Stimulated activated CD4-positive, alpha-beta T cell treated with anti-CD3 and anti-CD28 coated beads, Interleukin-1b, Interleukin-23, amount 100 ng/mL, for 1 hour (primary cell): ENCODE measurements at places on chromosomes 6 and 20.

- no peak for DNase-seq
Observed at GRCh38 chr6:49806145-49806544, 19.1 kb upstream of the PGK2 start.

GRCh38 chr20:59788811-59789397, 144.5 kb downstream of the SYCP2 start:
- DNase-seq, result no peak

GRCh38 chr20:2602046-2602735, 50.2 kb upstream of the NOP56 start:
- no peak for DNase-seq

GRCh38 chr6:52167267-52167666, 18.9 kb upstream of the IL17A start:
- DNase-seq, result no peak

GRCh38 chr6:81382852-81383251, 369.6 kb downstream of the TENT5A start:
- DNase-seq, result no peak

DNA sequence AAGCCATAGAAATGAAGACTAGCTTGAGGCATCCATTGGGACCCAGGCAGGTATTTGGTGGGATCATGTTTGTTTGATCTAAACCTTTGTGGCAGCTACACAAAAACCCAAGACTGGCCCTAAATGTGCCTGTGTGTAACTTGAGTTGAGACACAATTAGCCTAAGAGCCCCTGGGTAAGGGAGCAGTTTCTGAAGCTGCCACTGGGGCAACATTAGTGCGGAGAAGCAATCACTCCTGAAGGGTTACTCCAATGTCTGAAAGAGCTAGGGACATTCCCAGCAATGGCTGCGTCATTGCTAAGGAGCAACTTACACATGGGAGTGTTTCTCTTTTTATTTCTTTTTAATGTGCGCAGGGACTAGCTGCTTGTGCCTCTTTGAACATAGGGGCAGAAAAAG, 67.9 kb upstream of the EEF1E1 start:
- no peak for DNase-seq

- DNase-seq, result no peak
Observed at GRCh38 chr6:104959026-104959858, 2.3 kb downstream of the LIN28B start.

DNA sequence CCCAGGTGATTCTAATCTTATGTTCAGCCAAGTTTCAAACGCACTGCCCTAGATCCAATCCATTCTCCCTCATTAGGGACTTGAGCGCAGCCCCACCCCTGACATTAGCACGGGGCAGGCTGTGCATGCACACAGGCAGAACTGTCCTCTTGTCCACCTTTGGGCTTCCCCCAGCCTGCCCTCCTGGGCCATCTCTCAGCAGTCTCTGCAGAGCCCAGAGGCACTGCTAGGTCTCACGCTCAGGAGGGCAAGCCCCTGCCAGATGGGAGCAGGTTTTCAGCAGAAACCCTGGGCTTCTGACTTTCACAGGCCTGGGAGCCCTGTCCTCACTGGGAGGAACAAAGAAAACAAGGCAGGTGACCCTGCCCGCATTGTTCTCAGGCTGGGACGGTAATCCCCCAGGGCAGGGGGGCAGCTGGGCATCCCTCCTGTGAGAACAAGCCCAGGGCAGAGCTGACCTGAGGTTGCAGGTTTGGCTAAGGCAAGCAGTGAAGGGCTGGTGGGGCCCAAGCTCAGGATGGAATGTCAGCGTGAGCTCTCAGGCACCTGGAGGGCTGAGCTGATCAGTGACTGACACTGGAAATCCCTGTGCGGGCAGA, 24.5 kb downstream of the KCNK5 start:
- no peak for DNase-seq

- no peak for DNase-seq
Observed at GRCh38 chr20:3471397-3472021, 691 bp downstream of the ATRN start.

GRCh38 chr6:165702669-165703068, 39.6 kb upstream of the PDE10A start:
- no peak for DNase-seq

GRCh38 chr6:91135406-91136103, 548.7 kb upstream of the MAP3K7 start:
- no peak for DNase-seq

DNA sequence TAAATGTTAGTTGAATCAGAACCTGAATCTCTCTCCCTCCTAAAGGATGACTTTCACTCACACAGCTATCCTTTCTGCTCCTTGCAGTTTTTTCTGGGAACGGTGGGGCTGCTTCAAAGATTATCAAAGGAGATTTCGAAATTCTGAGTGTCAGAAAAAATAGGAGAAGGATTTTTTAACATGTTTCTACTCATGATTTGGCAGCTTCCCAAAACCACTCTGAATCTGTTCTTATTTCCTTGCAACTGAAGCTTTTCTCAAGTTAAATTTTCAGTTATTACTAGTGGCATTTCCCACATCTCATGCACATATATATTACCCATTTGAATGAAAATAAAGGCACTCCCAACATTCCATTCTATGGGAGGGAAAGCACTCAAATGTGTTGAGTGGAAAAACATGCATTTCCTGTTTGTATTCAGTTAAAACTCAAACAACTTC, 123.6 kb downstream of the LCA5 start:
- no peak for DNase-seq

DNA sequence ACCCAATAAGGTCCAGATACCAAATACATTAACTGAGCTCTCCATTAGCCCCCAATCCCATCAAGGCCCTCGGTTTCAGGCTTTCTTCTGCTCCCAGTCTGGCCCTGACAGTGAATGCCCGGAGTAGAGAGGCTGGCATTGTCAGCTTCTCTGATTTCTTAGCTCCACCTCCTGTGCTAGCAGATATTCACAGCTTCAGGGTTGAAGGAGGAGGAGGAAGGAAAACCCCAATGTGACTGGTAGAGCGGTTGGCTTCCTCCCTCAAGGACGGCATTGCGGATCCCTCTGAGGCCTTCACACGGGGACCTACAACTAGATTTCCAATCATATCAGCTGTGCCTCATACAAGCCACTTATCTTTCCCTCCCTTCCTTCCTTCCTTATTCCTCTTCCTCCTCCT, 164.1 kb upstream of the SYNDIG1 start:
- no peak for DNase-seq

DNA sequence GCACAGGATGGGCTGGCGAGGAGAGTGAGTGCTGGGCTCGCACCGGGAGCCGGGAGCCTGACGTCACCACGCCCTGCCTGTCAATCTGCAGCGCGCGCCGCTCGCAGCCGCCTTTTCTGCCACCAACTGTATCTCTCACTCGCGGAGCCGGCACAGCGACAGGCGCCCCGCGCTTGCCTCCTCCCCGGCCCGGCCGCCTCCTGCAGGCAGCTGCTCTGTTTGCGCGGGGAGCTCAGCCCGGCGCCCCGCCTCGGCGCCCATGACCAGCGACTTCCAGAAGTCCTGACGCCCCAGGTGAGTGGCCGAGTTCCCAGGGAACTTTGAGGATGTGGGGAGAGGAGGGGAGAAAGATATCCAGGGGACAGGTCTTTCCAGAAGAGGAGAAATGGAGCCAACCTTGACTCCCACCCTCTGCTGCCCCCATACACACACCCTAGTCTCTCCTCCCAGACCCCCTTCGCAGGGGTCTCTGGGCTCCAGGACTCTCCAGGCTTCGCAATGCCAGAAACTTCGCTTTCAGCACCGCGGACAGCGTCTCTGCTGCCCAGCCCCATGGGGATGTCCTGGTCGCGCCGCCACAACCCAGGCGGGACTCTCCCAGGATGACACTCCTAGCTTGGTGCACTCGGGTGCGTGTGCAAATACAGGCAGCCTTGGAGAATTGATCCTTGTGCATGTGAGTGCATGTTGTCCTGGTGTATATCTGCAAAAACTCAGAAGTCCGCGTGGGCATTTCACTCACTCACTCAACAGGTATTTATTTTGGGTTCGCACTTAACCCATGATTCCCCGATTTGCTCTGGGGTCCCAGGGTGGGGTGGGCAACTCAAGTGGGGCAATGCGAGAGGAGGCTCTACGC, at the start of gene GPR6:
Gene GPR6 (plus strand): TSS at position 138 of the 859 bp plus-strand sequence. CDS start 802 bp downstream, outside the sequence.
- DNase-seq, result peak; percentile 14

- no peak for DNase-seq
Observed at GRCh38 chr6:163080228-163080627, 334.3 kb upstream of the QKI start.

DNA sequence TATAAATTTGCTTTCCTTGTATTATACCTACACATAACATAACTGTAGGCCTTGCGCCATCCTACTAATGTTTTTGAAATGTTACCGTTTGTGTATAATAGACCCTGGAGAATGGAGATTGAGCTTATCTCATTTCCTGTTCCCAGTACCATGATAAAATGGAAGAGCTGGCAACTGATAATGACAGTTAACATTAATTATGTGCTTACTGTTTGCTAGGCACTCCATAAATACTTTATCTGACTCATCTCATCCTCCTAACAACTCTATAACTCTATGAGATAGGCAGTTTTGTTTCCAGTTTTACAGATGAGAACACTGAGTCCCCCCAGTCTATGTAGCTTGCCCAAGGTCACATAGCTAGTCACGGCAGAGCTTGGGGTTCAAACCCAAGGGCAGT, 396.7 kb downstream of the SYNE1 start:
- DNase-seq, result no peak

DNA sequence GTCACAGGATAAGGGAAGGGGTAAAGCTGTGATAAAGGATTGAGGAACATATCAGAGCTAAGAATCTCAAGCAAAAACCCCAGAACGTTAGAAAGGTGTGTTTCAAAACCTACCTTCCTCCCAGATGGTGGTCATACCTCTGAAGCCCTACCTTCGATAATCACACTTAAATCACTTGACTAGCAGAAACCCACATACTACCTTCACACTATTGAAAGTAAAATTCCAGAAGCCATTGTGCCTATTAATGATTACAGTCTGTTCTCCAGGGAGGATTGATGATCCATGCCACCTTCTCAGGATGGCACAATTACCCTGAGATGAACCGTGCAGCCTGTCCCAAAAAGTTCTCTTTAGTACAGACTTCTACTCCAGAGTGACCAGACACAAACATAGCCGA, 72.3 kb upstream of the SOX4 start:
- no peak for DNase-seq

GRCh38 chr20:64242003-64242796, 13.3 kb upstream of the PCMTD2 start:
- DNase-seq, result no peak

- no peak for DNase-seq
Observed at GRCh38 chr20:5160882-5161281, 34.1 kb downstream of the CDS2 start.

DNA sequence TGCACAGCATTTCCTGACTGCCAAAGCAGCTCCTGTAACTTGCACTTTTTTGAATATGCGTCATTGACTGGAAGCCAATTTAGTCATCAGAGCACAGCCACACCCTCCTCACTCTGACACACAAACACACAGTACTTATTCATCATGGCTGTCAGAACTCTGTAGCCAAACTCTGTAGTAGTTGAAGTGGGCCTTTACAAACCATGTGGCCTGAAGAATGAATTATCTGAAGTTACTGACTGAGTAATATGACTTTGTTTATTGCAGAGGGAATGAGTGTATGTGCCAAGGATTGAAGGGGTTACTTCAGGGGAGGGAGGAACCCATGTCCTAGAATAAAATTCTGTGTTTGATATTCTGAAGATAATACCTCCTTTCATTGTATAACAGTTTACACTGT, 102.7 kb downstream of the FIG4 start:
- no peak for DNase-seq

GRCh38 chr20:63702751-63703470, 4.9 kb downstream of the ARFRP1 start:
- DNase-seq, result no peak

DNA sequence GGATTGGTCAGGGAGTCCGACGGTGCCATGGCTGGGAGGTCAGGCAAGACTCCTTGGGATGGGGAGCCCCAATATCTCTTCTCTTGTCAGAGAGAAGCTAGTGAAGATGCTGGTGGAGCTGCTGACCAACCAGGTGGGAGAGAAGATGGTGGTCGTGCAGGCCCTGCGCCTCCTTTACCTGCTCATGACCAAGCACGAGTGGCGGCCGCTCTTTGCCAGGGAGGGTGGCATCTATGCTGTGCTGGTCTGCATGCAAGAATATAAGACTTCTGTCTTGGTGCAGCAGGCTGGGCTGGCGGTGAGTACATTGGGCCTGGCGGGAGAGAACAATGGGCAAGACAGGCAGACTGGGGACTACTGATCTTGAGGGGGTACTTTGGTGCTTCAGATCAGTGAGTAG, 10.9 kb downstream of the CUL9 start:
- DNase-seq, result no peak

GRCh38 chr6:116087437-116088027, 13.1 kb upstream of the NT5DC1 start:
- DNase-seq, result no peak
